Stimulated activated CD4-positive, alpha-beta T cell treated with anti-CD3 and anti-CD28 coated beads, Interleukin-1b, Interleukin-23, amount 100 ng/mL, for 1 hour (primary cell): ENCODE measurements at places on chromosomes 11 and 22.

- no peak for DNase-seq
Measured at GRCh38 chr22:28154861-28155260, 235.8 kb upstream of the PITPNB start.

DNA sequence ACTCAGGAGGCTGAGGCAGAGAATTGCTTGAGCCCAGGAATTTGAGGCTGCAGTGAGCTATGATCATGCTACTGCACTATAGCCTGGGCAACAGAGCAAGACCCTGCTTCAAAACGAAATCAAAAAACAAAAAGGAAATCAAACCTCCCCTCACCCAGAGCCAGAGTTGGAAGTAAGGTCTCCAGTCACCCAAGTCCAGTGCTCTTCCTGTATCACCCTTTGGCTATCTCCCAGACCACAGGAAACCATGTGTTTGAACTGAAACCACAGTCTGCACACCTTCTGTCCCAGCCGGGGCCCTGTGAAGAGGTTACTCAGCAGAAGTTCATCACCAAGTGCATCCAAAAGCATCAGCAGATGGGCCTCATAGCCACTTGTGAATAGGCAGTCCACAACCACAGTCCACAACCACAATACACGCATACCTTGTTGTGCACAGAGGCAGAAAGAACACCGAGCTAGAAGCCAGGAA is 4.6 kb downstream of the MYH9 start:
- no peak for DNase-seq

GRCh38 chr11:44335052-44335760 is 25.3 kb upstream of the ALX4 start:
- DNase-seq = no peak

GRCh38 chr11:2744166-2744565 is 44.4 kb upstream of the KCNQ1OT1 start:
- DNase-seq = no peak

GRCh38 chr11:12377106-12377823 is at the start of gene PARVA:
Gene PARVA, plus strand, starts transcription at chr11:12377571. Its CDS starts 77 bp downstream, at chr11:12377648.
- no peak for DNase-seq

- no peak for DNase-seq
Measured at GRCh38 chr22:48125416-48125815, 1363.0 kb downstream of the TBC1D22A start.
